ENCODE measurements at places on chromosomes 11 and 22. TPM values are rescaled to one million over a fixed set of nuclear protein-coding genes. Genes with fewer than 3 reads are reported as not detected.

Gene NOX4
- total RNA-seq: 2.8 TPM

Gene WNT11
- 1.8 TPM for total RNA-seq

Gene FOLH1
- total RNA-seq: not detected

Gene CD3E
- total RNA-seq: not detected

Gene KCNC1
- total RNA-seq: not detected

Gene PTPN5
- total RNA-seq: not detected

Gene ART1
- not detected for total RNA-seq

Gene CRYBB1
- not detected for total RNA-seq

Gene SHISAL1
- total RNA-seq: 5.8 TPM

Gene NXPE4
- not detected for total RNA-seq

Gene SLN
- total RNA-seq: not detected

Gene SLC22A9
- total RNA-seq: not detected

Gene ENTHD1
- total RNA-seq: not detected

All from stomach (tissue), 19 donors.